ENCODE measurements at places on chromosomes 11 and 22.
A peak's percentile ranks its signal among the peaks of the same experiment; 100 is the strongest.

- DNase-seq = no peak
Measured at GRCh38 chr11:69416143-69416515, 65.3 kb upstream of the LINC01488 start.

DNA sequence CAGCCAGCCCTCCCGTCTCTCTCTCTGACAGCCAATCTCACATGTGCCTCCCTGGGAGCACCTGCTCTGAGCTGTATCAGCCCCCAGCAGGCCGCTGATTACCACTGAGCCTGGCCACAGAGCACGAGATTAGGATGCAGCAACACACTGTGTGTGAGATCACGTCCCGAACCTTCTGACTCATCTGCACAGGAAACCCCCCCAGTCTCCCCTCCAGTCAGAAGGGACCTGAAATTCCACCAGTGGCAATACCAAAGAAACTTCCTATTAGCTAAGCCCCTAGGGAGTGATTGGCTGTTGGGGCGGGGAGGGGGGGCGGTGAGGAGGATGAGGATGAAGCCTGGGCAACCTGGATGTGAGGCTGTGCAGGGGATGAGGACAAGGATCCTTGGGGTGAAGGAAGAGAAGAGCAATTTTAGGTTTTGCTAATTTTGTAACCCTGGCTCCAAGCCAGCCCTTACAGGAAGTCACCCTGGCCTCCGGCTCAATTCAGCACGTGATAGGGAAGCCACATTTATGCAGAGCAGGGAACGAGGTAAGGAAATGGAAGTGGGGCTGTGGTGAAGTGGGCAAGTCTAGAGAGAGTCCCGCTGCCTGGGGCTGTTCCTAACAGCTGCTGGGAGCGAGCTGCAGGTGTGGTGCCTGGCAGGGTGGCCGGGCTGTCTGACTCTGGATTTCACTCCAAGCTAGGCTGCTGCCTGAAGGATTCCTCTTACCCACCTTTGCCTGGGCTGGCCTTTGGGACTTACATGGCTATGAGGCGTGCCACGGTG is 1.9 kb downstream of the SLC43A3 start:
- DNase-seq = peak; percentile 92

DNA sequence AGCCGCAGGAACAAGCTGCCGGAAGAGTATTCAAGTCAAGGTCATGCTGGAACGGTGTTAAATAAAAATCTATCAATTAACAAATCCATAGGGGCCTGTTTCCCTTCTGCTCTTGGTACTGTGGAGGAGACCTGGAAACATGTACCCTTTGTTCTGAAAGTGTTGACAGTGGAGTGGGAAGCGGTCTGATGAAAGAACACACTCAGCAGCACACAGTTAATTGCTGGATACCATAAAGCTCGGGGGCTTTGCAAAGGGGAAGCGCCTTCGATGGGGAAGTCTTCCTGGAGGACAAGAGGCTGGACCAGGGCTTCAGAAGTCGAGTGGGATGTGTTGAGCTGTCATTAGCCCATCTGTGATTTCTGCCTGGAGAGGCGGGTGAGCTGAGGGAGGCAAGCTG is 112.5 kb upstream of the CLPB start:
- DNase-seq = no peak

DNA sequence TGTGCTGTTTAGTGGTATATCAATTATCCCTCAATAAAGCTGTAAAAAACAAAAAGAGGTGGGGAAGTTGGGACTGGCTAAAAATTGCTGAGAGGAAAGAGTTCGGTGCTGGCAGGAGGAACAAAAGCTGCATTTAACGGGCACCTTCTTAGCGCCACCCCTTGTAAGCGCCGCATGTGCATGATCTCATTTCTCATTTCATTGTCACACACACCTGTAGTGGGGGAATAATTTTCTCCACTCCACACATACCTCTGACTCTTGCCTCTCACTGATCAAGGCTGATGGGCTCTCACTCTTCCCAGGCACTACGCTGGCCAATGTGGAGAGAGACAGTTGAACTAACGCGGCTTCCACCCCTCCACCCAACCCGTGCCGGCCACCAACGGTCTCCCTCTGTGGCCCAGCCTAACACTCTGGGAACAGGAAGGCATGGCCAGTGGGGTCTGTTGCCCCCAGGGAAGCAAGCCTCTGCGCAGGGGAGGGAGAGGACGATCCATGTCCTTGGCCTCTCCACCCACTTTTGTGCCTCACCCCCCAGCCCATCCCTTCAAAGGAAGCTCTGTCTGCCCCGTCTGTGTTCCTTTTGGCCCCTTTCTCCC is 186.7 kb upstream of the SYT13 start:
- no peak for DNase-seq

GRCh38 chr11:79742176-79742575 is 301.3 kb upstream of the TENM4 start:
- no peak for DNase-seq

DNA sequence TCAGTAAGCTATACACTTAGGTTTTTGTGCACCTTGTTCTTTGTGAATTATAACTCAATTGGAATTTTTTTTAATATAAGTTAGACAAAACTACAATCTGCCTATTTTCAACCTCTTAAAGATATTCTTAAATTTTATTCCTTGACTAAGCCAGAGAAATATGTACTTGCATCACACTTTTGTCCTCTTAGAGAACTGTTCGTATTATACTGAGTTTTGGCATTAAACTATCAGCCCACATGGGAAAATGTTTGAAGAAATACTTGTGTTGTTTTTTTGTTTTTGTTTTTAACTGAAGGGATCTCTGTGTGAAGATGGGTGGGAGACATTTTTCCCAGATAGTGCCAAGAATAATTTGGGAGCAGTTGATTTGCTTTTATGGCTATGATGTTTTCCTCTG is 25.3 kb downstream of the CEP295 start:
- no peak for DNase-seq

- DNase-seq = no peak
Measured at GRCh38 chr11:11171854-11172253, 181.2 kb downstream of the CSNK2A3 start.

- no peak for DNase-seq
Measured at GRCh38 chr22:19069451-19069850, 52.8 kb downstream of the DGCR2 start.

- DNase-seq = peak; percentile 81
Measured at GRCh38 chr11:74702383-74703007, 28.7 kb downstream of the CHRDL2 start.

GRCh38 chr11:34155757-34156062 is 50.3 kb downstream of the NAT10 start:
- no peak for DNase-seq

DNA sequence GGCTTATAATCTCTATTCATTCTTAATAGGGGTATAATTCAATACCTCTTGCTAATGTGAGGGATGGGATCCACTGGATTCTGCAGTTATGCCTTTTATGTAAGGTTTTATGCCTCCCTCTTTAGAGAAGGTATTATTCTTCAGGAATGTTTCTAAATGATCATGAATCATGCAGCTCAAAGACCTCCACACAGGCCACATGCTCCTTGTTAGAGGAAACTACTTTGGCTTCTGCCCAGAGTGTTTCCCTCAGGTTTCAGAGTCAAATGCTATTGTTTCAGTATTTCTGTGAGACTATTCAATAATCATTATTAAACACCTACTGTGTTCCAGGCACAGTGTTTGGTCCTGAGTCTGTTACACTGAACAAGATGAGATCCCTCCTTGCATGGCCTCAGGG is 115.9 kb downstream of the RAB38 start:
- no peak for DNase-seq

DNA sequence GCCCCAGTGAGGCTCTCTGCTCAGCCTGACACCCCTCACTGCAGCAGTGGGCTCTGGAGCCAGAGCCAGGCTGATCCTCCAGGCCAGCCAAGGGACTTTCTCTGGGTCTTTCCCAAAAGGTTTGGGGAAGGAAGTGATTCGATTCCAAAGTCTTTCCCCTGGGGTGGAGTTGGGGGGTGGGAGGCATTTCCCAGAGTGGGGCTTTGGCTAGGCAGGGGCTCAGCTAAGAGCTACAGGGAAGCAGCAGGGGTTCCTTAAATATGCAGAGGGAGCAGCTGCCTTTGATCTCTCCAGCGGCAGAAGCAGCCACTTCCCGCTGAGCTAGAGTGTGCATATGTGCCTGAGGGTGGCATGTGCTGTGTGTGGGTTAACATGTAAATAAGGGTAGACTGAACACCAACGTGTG is 192.9 kb downstream of the INSC start:
- DNase-seq = no peak

DNA sequence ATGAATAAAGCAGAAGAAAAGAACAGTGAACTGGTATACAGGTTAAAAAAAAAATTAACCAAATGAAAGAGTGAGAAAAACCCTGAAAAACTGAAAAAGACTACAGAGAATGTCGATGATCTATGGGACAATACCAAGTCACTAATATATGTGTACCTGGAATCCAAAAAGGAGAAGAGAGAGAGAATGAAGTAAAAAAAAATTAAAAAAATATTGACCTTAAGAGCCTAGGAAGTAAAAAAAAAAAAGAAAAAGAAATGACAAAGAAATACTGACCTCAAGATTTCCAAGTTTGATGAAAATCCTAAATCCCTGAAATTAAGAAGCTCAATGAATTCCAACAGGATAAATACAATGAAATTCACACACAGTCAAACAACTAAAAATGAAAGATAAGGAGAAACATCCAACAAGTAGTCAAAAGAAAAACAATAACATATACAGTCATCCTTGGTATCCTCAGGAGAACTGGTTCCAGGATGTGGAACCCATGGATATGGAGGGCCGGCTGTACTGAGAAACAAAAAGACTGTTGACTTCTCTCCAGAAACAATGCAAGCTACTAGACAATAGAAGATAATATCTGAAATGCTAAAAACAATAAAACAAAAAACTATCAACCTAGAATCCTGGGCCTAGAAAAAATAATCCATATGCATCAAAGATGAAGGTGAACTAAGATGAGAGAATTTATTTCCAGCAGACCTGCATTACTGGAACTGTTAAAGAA is 33.5 kb upstream of the SERPIND1 start:
- no peak for DNase-seq

DNA sequence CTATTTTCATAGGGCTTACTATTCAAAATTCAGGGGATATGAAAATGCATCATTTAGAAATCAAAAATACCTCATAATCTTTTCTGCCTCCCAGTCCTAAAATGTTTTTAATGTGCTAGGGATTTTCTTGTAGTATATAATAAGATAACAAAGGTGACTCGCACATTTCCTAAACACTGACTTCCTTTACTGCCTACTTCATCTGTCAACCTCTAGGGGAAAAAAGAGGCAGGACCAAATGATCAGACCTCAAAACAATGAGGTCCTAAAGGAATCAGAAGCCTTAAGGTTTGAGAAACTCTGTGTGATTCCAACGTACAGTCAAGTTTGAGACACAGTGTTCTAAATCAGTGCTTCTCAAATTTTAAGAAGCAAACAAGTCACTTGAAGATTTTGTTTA is 56.1 kb upstream of the POU2AF2 start:
- no peak for DNase-seq

- DNase-seq = no peak
Measured at GRCh38 chr11:111439901-111440300, 60.8 kb upstream of the POU2AF1 start.

DNA sequence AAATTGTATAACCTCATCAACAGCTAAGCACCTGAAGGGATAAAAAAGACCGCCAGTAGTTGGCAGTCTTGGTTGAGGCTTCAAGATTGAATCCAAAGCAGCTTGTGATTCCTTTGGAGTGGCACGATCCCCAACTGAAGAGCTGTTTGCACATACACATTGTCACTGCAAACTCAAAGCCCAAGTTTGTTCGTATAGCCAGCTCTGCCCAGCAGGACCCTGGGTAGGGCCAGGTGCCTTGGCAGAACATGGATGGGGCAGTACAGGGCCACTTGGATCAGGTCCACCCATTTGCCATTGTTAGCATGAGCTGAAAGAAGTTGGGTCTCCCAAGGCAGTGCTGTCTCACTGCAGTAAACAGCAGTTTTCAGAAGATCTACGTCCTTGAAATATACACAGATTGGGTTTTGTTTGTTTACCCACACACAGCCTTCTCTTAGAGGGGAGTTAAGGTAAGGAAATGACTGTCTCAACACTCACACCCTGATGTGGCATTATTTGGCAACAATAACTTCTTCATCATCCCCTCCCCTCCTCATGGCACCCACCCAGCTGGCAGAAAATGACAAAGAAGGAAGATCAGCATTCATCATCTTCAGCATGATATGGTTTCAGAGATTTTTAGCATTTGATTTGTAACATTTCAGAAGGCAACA is 132.9 kb downstream of the COMMD9 start:
- DNase-seq = no peak

- no peak for DNase-seq
Measured at GRCh38 chr11:17803754-17804334, 69.3 kb downstream of the KCNC1 start.

DNA sequence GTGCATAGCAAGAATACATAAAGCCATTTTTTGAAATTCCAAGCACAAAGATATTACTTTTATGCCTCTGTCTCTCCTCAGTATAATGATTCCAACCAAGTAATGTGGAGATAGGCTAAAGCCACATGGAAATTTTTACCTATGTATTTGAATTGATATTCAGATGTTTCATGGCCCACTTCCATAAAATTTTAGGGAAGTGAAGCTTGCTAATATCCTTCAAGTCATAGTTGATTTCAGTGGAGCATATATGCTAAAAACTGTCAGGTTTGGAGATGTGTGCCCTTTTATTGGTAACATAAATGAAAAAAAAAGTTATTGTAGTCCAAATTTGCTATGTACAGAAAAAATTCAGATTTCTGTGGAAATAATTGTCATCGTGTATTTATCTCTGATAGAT is 12.3 kb downstream of the MS4A4E start:
- no peak for DNase-seq

GRCh38 chr11:47258317-47258902 is 614 bp downstream of the NR1H3 start:
- no peak for DNase-seq

GRCh38 chr22:39173050-39173706 is 20.7 kb upstream of the CBX7 start:
- peak; percentile 59 for DNase-seq

DNA sequence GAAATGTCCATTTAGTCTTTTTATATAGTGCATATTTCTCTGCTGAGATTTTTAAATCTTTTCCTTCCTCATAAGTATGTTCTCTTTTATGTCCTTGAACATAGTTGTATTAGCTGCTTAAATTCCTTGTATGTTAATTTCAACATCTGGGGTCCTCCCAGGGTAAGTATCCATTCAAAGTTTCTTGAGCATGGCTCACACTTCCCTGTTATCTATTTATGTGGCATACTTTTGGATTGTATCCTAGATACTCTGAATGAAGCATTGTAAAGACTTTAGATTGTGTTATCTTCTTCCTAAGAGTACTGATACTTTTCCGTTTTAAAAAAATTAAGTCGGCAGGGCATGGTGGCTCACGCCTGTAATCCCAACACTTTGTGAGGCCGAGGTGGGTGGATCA is 28.4 kb upstream of the PITPNB start:
- no peak for DNase-seq

Data from tibial artery (tissue), 4 donors.